ENCODE measurements at places on chromosomes 7 and 10.

DNA sequence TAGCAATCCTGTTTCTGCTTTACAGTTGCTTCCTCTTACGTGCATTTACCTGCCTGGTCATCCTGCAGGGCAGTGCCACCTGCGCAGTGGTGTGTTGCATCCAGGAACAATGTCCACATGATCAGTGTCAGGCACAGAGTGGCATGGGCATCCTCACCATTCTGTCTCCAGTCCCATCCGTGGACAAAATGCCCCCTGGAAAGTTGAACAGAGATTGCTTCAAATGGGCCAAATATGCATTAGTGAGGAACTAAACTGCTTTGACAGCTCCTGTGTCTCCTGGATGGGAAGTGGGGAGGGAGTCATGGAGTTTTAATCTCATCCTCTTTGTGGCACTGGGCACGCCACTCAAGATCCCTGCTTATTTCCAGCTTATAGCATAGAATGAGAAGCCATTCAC is 151.8 kb downstream of the DPP6 start:
- H3K36me3 ChIP-seq = no peaks in the 10 kb centered on the region
- no peaks in the 10 kb centered on the region for H3K27me3 ChIP-seq
- DNase-seq = no peak
- H3K27ac ChIP-seq = no peak overlapping the region
- H3K4me1 ChIP-seq = no peaks in the 10 kb centered on the region

DNA sequence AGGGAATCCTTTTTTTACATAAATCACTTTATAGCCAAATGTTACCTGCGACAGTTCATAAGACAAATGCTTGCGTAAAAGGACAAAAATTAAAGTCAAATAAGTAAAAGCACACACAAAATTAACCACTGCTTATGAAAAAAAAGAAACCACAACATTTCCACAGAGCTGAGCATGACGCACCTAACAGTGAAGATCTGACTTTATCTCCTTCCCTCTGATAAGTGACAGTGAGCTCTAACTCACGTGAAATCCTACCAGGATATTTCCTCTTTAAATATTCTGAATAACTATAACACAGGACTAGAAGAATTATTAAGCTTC is 225.5 kb downstream of the SFMBT2 start:
- no peaks in the 10 kb centered on the region for H3K4me1 ChIP-seq
- no peak overlapping the region for H3K27ac ChIP-seq
- H3K4me3 ChIP-seq = no peak overlapping the region

DNA sequence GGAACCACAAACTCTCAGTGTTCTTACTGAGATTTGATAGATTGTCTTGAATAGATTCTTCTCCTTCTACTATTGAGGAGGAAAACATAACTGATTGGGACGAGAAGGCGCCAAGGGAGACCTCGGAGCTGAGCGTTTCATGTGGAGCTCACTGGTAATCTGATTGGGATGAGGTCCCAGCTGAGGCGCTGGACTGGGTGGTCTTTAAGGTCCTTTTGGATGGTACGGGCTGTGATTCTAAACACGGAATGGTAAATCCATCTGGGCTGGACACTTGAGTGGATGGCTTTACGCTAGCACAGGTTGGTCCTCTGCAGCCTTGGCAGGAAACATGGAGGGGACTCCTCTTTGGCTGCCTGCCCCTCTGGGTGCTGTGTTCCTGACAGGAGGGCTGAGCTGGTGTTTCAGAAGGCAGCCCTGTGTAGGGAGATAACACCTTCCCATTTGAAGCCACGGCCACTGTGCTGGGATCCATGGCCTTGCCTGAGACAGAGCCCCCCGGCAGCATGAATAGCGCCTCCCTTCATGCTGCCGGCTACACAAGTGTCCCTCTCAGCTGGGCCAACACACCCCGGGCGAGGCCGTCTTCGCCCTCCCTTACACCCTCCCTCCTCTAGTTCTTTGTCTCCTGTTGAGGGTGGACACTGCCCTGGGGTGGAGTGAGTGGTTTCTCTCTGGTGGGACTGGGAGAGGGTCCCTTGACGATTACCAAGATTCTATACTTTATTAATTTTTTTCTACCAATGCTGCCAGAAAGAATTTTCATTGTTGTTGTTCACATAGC is 203.2 kb upstream of the SHH start:
- no peak for DNase-seq
- no peaks in the 10 kb centered on the region for H3K4me1 ChIP-seq
- no peak overlapping the region for H3K27ac ChIP-seq
- H3K36me3 ChIP-seq = no peaks in the 10 kb centered on the region
- H3K27me3 ChIP-seq = peaks cover 15% of the 10 kb centered on the region

- DNase-seq = no peak
- no peak overlapping the region for H3K4me3 ChIP-seq
- no peaks in the 10 kb centered on the region for H3K36me3 ChIP-seq
- no peak overlapping the region for H3K27ac ChIP-seq
- H3K27me3 ChIP-seq = peaks cover 60% of the 10 kb centered on the region
These were observed 242.3 kb upstream of the SP8 start for GRCh38 chr7:21029006-21029405.

DNA sequence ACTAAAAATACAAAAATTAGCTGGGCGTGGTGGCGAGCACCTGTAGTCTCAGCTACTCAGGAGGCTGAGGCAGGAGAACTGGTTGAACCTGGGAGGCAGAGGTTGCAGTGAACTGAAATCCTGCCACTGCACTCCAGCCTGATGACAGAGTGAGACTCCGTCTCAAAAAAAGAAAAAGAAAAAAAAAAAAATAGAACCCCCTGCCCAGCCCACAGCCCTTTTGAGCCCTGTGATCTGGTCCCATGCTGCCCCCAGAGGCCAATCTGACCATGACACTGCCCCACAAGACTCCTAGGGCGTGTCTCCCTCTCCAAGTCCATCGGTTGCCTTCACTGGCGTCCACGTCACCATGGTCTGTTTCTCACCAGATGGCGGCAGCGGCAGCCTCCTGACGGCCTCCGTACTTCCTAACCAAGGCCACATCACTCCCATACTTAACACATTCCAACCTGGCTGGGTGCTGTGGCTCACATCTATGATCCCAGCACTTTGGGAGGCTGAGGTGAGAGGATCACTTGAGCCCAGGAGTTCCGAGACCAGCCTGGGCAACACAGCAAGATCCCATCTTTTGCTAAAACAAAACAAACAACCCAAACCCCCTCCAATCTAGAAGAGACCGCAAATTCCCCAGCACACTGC is 18.0 kb downstream of the STX1A start:
- H3K36me3 ChIP-seq = peaks cover 66% of the 10 kb centered on the region
- H3K4me3 ChIP-seq = no peak overlapping the region
- H3K4me1 ChIP-seq = peaks cover 34% of the 10 kb centered on the region
- peak overlapping the region; percentile 68 for H3K27ac ChIP-seq
- no peaks in the 10 kb centered on the region for H3K27me3 ChIP-seq

Measured in A673 (cell line).